ENCODE measurements at places on chromosomes 6 and 20.

DNA sequence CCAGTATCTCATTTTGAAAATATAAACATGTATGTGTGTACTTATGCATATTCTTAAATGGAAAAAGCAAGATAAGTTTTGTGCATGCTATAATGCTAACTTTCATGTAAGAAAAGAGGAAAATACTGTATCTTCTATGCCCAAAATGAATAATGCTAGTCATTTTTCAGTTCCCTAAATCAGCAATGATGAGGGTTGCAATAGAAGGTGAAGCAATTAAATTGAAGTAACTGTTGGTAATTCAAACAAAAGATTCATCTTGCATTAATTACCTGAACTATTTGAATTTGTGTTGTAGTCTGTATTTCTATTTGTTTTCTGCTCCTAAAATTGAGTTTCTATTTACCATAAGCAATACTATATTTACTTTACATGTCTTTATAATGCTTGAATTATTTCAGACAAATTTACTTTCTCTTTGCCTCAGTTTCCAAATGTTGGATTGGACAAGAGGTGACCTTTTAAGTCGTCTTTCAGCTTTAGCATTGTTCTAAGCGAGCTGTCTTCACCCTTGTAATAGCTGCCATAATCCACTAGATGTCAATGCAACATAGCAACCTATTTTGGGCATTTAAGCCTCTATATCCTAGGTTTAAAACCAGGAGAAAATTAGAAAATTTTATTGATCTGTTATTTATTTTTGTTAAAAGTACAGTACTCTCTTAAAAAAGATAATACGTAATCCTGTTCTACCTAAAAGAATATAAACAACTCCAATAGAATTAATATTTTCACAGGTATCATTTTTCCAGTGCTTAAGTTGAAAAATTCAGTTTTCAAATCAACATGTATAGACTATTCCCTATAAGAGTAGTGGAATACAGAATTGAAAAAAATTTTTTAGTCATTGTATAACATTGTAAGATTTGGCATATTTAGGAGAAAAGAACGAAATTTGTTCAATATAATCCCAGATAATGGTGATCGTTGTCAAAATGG is 52.3 kb upstream of the IFNGR1 start:
- no peak for DNase-seq

DNA sequence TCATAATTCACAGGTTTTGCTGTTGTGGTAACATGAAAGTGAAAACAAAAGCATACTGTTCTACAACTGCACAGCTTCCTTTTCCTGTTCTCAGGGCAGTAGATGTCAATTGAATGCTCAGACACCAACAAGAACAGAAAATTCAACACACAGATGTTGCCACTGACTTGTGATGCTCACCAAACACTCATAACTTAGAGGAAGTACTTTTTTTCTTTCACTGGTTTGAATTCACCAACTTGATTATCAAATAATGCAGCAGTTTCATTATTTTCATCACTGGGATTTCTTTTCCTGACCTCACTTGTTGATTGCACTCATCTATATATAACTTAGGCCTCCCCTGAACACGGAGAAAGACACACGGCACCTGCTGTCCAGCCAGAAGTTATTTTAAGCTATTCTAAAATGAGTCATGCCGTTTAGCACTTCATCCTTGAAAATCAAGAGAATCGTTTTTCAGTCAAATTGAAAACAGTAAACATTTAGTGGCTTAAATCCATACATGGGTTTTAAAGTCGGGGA is 949 bp downstream of the TXLNB start:
- DNase-seq: no peak

GRCh38 chr20:36676701-36677421 is 30.9 kb upstream of the SLA2 start:
- DNase-seq: no peak

DNA sequence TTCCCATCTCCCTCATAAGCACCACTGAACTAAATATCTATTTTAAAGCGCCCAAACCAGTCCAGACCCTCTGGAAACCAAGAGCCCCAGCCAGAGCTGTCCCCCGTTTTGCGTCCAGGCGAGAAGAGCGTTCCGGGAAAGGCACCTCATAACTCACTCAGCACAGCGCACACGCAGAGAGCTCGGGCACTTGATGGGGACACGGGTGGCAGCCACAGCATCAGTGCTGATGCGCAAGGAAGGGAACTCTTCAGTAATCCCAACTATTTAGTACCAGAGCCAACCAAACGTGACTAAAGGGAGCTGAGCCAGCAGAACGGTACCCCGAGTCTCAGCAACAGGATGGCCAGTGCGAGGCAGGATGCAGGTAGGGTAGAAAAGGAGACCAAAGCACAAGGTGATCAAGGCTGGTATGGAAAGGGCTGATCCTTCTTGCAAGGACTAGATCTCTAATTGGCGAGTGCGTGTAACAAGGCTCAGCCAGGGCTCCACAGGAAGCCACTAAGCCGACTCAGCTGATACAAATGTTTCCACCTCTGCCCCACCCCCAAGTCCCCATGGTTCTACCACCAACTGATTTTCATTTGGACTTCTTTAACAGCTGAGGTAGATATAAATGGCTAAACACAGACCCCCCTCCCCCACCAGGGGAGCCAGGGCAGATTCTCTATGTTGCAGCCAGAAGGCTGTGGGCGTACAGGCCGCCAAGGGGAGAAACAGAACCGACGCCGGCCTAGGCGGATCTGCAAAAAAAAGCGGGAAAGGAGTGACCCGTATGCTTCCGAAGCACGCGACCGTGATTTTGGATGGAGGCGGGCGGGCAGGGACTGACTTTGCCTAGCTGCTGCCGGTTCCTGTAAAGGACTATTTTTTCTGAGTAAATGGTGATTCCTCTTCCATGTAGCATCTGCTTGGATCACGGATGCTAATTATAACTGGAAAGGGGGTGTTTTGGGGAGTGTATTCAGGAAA is 183.5 kb upstream of the COL21A1 start:
- DNase-seq: no peak

DNA sequence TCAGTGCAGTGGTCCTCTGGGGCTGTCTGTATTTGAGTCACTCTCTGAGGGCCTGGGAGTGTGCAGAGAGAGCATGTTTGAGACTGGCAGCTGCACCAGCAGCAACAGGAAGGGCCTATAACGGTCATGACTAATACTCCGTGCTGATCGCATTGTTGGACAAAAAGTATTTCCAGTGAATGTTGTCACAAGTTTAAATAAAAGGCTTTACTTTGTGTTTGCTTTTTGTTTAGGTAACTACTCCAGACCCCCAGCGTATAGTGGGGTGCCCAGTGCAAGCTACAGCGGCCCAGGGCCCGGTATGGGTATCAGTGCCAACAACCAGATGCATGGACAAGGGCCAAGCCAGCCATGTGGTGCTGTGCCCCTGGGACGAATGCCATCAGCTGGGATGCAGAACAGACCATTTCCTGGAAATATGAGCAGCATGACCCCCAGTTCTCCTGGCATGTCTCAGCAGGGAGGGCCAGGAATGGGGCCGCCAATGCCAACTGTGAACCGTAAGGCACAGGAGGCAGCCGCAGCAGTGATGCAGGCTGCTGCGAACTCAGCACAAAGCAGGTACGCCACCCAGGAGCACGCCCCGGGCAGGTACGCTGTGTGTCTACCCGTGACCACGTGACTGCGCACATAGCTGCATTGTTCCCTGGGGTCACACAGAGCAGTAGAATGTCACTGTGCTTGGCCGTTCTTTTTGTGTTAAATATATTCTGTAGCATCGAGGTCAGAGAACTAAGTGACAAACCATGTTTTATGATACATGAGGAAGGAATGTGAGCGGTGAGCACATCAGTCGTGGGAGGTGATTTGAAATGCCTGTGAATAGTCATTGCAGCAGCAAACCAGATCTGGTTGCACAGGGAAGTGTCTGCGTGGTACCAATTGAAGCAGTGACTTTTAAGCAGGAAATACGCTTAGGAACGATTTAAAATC is 174.7 kb downstream of the TMEM242 start:
- DNase-seq: no peak

- no peak for DNase-seq
Measured at GRCh38 chr20:60220706-60221105, 262.5 kb downstream of the CDH26 start.

GRCh38 chr6:148657048-148657447 is 89.8 kb upstream of the UST start:
- DNase-seq: no peak

DNA sequence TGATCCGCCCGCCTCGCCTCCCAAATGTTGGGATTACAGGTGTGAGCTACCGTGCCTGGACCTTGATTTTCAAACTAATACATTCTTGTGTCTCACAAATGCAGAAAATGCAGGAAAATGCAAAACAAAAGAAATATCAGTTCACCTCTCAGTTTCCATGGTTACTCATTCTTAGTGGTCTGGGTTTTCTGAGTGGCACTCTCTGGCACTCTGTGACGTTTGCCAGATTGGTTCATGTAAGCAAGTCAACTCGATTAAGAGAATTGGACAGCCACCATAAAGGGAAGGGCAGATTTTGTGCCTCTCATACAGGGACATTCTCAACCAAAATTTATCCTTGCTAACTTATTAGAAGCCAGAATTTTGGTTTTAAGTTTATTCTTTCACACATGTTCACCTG is 8.6 kb downstream of the CMTR1 start:
- DNase-seq: no peak

DNA sequence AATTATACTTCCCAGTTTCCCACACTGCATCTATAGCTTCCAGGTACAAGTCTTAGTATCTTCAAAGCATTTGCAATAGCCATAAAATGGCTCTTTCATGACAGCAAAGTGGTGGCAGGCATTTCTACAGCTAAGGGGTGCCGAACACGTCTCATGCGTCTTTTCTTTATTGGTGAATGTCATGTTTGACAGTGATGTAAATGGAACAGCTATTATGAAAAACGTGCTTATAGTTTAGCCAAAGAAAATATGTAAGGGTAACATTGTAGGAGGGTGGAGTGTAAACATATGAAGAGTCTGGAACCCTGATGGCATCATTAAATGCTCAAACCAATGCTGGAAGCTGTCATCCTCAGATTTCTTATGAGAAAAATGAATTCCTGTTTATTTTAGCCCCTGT is 37.9 kb downstream of the COL11A2 start:
- no peak for DNase-seq

GRCh38 chr20:52082612-52083011 is 109.0 kb downstream of the ZFP64 start:
- DNase-seq: no peak

GRCh38 chr6:72530750-72531149 is 91.1 kb upstream of the KCNQ5 start:
- DNase-seq: no peak

- DNase-seq: no peak
Measured at GRCh38 chr20:8423482-8423881, 291.4 kb downstream of the PLCB1 start.

DNA sequence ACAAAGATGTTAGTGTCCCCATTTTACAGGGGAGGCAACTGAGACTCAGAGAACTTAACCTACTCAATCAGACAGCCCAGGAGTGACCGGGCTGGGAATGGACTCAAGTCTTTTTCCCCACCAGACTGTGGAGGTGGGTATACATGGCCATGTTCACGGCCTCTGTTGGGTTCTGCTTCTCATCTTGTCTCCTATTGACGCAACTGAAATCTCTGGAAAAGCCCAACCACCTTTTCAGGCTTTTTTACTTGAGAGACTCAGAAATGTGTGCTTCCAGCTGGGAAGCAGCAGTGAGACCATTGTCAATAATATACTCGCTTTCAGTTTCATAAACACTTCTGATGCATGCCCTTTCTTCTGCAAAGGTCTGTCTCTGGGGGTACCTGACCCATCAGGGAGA is 70.7 kb downstream of the SOBP start:
- no peak for DNase-seq

- no peak for DNase-seq
Measured at GRCh38 chr6:158028876-158029275, 47.2 kb downstream of the SYNJ2 start.

DNA sequence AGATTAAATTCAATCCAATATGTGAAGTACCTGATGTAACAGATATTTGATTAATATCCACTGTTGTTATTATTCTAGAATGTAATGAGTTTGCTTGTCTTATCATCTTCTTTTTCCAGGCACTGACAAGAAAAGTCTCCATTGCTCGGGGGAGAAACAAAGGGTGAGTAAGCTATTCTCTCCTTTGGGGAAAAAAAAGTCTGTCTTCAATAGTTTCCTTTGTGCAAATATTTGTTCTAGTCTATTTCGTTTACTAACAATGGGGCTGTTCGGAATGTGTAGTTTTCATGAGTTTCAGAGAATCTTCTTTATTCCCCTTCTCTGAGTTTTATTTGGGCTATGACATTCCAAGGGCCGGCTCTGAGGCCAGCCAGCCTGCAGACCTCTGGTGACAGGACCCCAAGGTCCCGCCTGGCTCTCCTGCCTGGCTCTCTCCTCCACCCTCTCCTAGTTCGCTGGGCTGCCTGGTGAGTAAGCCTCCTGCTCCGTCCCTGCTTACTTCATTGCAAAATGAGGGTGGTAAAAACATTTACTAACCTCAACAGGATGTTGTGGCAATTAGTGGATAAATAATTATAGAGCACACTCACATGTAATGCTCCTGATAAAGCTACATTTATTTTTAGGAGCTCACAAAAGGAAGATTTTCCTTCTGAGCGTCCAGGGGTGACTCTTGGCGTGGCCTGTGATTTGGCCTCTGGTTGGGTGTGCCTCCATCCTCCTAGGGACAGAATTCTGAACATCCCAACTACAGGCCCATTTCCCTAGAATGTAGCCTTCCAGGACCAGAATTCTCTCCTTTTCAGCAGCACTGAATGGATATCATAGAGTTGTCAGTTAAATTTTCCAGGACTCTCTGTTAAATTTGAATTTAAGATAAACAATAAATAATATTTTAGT is 43.1 kb upstream of the SNX9 start:
- no peak for DNase-seq

DNA sequence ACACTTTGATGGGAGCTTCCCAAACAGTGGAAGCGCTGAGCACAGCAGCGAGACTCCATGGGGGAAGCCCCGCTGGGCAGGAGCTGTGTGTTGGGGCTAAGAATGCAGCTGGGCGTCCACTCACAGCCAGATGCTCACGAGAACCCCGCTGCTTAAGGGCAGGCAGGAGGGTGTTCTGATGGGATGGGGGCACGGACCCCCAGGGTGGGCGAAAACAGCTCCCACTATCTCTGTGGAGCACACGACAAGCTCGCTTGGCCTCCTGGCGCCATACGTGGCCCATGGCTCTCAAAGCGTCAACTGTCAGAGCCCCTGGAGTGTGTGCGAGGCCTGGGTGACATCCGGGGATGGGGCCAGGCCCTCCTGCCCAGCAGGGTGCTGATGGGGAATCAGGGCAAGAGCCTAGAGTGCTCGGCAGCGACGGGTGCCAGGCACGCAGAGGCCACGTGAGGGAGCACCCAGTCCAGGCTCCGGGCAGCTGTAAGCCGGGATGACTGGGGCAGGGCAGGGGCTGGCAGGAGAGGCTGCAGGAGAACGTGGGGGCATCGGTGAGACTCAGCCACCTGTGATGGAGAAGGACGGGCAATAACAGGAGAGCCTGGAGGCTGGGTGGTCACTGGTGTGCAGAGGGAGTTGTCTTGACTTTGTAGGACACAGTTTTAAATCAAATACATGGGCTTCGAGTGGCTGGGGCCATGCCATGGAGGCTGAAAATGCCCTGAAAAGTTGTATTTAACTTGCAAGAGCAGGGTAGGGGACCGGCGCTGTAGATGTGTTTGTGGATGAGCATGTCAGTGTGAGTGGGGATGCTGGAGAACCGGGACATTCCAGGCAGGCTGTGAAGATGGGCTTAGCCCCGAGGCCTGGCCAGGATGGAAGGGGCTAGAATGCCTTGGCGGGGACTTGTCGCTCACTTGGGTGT is 27.3 kb downstream of the PYGB start:
- no peak for DNase-seq

Measured in stimulated activated CD4-positive, alpha-beta T cell treated with anti-CD3 and anti-CD28 coated beads, TNF-alpha, amount 100 ng/mL, for 1 hour (primary cell).